Activated CD4-positive, CD25-positive, alpha-beta regulatory T cell (primary cell): ENCODE measurements at places on chromosomes 6 and 20.

GRCh38 chr6:168636147-168637004, 195.4 kb downstream of the SMOC2 start:
- no peak for DNase-seq

- DNase-seq = no peak
Measured at GRCh38 chr6:159700970-159701369, 7.9 kb upstream of the SOD2 start.

- no peak for DNase-seq
Measured at GRCh38 chr6:39642270-39642669, 82.9 kb downstream of the KIF6 start.

- no peak for DNase-seq
Measured at GRCh38 chr6:170554796-170555137, 598 bp downstream of the TBP start.

DNA sequence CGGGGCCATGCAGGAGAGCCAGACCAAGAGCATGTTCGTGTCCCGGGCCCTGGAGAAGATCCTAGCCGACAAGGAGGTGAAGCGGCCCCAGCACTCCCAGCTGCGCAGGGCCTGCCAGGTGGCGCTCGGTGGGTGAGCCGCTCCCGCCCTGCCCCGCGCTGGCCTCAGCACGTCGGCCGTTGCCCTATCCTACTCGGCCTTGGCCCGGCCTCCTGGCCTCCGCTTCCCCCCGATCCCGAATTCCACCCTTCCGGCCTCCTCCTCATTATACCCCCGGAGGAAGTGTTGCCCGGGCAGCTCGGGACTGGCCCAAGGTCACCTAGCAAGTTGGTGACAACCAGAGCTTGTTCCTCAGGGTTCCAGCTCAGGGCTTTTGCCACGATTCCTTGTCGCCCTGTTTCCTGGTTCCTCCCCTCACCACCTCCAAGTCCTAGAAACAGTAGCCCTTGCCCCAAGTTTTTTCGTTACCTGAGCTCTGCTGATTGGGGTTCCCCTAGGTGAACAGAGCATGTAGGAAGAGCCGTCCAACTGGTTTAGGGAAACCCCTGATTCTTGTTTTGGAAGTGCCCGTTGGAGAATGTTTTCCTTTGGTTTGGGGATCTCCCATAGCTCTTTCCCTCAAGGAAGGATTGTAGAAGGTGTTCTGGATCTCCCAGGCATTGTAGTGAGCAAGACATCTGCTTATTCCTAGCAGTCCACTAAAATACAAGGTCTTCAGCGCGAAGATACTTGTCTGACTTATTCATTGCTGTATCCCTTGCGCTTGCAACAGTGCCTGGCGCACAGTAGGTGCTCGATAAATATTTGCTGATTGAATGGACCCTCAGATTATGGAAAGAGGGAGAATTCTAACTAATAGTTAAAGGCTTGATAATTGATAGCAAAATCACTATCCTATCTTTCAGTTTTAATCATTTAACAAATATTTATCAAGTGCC, 641 bp downstream of the ARFGEF2 start:
- no peak for DNase-seq

DNA sequence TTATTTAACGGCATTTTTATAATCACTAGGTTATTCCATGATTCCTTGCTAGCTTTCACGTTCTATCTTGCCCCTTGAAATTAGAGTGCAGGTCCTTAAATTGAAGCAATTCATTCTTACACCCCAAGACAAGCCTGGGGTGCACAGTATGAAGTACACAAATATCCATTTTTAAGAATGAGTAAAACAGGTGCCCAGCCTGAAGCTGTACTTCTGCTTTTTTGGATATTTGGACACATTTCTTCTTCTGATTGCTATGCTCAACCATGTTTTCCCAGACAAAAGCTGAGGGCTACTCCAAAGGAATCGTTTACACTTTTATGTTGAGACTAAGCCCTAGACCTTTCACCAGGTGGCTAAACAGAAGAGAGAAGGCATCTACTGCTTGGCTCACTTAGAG, 7.9 kb upstream of the TAGAP start:
- DNase-seq = no peak

DNA sequence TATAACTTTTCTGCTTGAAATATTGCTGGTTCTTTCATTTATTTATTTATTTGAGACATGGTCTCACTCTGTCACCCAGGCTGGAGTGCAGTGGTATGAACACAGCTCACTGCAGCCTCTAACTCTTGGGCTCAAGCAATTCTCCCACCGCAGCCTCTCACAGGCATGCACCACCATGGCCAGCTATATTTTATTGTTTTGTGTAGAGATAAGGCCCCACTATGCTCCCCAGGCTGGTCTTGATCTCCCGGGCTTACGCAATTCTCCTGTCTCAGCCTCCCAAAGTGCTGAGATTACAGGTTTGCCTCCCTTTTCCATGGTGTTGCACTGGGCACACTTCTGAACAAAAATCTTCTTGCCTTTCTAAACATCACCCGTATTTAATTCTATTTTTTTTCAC, 39.1 kb upstream of the RNGTT start:
- no peak for DNase-seq

- no peak for DNase-seq
Measured at GRCh38 chr20:11227602-11228001, 553.8 kb upstream of the JAG1 start.

DNA sequence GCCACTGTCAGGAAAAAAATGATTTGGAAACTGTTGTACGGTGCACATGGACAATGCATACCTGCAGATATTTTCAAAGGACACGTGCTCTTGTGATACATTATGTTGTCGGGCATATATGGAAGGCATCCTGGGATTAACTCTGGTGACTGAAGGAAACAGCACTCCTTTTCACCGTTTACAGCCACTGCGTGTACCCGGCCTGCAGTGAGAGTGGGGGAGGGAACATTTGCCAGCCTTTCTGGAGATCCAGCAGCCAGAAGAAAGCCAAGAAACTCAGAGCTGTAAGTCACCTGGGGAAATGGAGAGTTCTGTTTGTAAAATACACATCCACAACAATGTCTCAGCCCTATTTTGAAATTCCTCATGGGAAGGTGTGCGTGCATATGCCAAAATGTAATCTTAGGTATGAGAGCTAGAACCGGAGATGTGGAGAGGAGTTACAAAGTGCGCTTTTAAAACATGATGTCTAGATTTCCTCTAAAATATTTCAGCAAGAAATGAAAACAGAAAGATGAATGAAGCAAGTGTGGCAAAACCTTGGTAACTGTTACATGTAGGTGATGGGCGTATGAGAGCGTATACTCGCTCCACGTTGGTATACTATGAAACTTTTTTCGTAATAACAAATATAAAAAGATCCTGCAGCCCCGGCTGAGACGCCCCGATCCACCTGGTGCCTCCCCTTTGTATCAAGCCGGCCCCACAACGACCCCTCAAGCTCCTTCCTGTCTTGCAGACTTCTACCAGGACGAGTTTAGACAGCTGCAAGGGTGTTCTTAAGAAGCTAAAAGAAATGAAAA, 8.6 kb upstream of the FOXF2 start:
- DNase-seq = no peak

- DNase-seq = no peak
Measured at GRCh38 chr6:53704700-53705099, 39.1 kb upstream of the KLHL31 start.

DNA sequence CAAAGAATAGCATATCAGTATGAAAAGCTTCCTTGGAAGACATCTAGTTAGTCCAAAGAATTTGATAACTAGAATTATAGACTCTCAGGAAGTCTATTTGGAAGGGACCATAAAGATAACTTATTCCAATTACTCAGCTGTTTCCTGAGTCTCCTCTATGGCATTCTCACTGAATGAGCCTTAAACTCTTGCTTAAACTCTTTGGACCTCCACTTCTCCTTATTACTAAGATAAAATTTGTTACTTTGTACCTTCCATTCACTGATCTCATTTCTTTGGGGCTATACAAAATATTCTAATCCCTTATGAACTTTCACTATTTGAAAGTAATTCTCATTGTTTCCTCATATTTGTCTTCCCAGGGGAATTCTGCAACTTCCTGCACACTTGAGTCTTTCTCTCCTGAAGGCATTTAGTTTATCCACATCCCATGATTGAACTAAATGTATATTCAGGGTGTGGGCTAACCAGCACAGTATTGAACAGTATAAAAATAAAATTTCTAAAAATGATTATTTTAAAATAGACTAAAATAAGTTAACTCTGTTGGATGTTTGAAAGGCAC, 67.1 kb upstream of the NOTCH4 start:
- DNase-seq = no peak

DNA sequence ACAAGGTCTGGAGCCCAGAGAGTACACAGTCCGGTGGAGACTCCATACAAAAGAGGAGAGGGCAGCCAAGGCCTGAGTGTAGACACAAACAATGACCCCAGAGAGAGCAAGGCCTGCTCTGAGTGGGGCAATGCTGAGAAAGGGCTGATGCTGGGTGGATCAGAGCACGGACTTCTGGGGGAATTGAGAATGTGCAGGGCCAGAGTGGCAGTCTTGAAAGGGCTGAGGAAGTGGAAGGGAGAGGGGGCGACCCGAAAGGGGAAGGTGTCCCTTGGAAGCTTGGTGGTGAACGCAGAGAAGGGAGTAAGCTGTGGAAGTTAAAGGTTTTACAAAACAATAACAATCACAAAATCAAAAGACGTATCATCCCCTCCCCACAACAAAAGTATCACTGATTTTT, 12.0 kb upstream of the GRM4 start:
- DNase-seq = no peak

DNA sequence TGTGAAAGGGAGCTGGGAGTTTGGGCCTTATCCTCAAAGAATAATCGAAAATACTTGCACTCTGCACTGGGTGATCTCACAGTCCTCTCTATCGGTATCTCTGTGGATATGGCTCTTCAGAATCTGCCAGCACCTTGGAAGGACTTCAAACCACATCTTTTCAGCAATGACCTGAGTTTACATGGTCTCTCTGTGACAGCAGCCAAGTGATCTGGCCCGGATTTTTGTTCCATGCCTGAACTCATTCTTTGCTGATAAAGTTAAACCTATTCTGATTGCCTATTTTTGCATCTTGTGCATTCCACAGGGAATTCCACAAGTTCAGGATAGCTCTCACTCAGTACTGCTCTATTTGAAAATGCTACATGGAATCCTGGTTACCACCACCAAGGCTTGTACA, 98.9 kb downstream of the HDGFL1 start:
- no peak for DNase-seq

DNA sequence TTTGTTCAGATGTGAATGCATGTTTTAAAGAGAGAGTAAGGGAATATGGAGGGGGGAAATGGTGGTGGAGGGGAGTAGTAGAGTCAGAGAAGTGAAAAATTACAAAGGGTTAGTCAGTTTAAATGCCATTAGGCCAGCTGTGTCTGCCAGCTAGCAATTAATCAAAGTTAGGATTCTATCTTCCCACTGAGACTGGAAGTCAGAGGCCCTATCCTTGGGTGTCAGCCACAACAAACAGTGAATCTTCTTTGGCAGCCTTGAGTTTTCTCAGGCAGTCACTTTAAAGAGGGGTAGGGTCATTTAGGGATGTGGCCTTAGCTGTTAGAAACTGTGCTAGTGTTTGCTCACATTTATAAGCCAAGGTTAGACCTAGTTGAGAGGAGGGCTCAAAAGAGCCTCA, 120.5 kb upstream of the BTBD3 start:
- no peak for DNase-seq

DNA sequence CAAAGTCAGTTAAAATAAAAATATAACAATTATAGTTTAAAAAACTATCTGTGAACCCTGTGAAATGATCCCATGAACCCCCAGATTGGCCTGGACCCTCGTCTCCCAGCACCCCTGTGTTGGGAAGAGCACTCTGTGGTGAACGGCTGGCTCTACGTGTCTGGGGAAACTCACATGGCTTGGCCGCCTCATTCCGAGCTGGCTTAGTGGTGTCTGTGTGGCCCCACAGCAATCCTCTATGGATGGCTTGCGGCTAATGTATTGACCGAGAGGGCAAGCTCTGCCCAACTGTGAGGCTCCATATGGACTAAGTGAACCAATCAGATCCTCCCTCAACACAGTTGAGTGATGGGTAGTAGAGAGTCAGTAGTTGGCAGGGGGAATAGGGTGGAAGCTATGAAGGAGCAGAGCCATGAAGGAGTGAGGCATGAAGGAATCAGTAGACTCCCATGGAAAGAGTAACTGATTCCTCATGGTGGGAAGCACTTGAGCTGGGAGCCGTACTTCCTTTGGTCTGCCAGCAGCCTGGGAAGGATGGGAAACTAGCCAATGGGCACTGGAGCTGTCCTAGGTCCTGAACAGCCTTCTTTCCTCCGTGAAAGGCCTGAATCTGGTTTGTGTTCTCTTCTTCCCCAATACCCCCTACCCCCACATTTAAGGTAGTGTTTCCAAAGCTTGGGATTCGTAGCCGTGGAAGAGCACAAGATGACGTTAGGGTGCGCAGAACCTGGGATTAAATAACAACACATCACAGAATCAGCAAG, 21.6 kb upstream of the ZNF831 start:
- no peak for DNase-seq

GRCh38 chr6:18978337-18979128, 591.4 kb downstream of the RNF144B start:
- DNase-seq = no peak

DNA sequence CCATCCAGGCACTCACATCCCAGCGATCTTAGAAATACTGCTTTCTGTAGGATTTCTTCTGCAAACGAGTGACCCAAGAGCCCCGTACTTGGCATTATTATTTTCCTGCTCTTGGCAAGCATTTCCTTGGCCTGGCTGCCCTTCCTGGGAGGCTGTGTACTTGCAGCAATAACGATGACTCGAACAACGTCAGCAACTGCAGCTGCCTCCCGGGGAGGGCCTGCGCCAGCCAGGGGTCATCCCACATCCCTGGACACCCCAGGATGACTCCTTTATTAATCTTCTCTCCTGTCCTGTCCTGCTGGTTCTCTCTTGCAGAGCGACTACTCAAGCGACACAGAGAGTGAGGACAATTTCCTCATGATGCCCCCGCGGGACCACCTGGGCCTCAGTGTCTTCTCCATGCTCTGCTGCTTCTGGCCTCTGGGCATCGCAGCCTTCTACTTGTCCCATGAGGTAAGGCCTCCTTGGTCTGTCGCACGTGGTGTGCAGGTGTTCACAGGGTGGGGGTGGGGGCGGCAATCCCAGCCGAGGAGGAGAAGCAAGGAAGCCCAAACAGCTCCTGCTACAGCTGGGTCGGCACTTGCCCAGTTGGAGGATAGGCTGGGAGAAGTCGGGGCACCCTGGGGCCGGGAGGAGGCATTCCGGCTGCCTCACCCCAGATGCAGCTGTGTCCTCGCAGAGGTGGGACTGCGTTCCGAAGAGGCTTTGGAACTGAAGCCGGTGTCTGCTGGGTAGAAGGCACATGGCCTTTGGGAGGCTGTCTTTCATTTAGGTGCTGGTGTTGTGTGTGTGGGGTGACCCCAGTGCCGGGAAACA, 115.3 kb downstream of the SYNDIG1 start:
- no peak for DNase-seq

DNA sequence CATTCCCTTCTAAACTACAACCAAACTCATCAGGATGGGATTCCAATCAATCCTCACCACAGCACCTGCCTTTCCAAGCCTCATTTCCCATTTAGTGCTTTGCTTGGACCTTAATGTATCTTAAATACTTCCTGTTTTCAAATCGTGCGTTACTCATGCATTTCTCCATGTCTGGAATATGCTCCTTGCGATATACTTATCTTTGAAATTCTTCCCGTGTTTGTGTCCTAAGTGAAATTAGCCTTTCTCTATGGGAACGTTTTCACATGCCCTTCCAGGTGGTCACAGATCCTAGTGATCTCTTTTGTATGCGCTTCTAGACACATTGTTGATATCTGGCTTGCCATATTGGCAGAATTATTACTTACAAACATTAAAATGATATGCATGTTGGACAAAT, 620.6 kb upstream of the AGPAT4 start:
- no peak for DNase-seq
